ENCODE measurements at places on chromosomes 11 and 22. TPM values are rescaled to one million over a fixed set of nuclear protein-coding genes. Genes with fewer than 3 reads are reported as not detected.

GRCh38 chr22:50471197-50471847 lies 3.5 kb downstream of the SBF1 start:
- DNase-seq: no peak

Gene FGF3
- not detected for total RNA-seq

- no peak for DNase-seq
Observed at GRCh38 chr11:87819151-87819550, 356.1 kb downstream of the RAB38 start.

Gene TENM4
- 5.2 TPM for total RNA-seq

DNA sequence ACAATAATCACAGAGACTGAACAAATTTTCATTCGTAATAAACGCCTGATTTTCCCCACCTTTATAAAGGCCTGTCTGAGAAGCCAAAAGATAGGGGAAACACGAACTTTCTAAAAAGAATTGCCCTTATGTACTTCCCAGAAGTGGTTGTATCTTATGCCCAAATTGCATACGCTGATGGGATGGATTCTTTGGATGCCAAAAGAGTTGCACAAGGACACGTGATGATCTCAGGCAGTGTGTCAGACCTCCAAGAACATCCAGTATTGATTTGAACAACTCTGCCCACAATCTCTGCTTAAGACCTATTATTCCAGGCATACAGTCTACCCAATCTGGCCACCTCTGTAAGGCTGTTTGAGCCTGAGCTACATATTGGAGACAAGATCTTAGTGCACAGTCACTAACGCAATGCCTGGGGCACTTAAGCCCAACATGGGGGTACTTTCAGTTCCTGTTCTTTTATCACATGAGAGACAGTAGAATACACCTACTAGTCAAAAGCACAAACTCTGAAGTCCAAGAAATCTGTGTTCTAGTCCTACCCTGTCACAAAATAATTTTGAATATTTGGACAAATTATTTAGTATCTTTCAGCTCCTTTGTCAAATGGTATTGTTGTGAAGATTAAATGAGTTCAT lies 38.9 kb downstream of the OR10A6 start:
- DNase-seq: no peak

Gene ARFIP2
- total RNA-seq: 13.2 TPM

Gene TRIM48
- not detected for total RNA-seq
